CD8-positive, alpha-beta memory T cell (primary cell): ENCODE measurements at places on chromosomes 3 and 15.

- no peak for DNase-seq
These were observed 134.1 kb downstream of the ISL2 start for GRCh38 chr15:76470691-76471090.

GRCh38 chr3:112569265-112569664, 7.4 kb downstream of the SLC35A5 start:
- DNase-seq = no peak

DNA sequence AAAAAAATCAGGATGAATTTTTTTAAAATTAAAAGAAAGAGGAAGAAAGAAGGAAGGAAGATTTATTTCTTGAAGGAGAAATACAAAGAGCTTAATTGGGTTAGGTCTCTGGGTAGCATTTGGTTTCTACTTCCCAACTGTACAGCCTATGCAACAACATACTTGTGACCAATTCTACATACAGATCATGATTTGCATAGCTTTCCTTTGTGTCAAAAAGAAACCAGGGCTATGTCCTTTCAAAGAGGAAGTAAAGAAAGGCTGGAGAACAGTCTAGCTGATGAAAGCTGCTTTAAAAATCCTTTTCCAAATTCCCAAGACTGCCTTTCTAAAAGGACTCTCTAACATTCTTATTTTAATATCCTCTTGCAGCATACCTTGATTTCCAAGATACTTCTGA, 6.1 kb upstream of the HGD start:
- no peak for DNase-seq

DNA sequence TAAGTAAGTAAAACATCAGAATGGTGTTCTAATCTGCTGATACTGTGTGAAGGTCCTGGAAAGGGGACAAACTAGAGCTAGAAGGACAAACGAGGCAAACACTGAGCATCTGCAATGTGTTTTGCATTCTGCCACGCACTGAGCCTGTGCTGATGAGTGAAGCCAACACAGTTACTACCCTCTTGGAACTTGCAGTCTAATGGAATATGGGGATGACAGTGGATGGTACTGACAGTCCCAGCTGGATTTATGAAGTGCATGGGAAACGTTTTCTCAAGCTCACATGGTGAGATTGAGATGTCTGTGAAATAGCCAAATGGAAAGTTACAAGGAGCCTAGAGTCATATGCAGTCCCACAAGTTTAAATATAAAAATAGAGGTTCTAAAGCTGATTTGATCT, 86.6 kb downstream of the FOXB1 start:
- no peak for DNase-seq

DNA sequence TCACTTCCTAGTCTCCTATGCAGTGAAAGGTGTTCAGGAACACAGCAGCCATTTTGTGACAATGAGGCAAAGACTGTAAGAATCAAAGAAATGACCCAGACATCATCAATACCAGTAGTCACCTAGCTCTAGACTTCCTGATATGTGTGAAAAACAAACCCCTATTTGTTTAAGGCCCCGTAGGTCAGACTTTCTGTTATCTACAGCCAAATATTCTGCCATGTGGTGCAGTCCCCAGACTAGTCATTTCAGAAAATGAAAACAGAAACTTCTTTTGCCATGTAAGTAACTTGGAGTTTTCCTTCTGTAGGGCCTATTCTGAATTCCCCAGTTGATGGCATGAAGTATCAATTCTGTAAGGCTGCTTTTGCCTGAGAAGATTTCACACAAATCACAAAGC, 181.7 kb upstream of the SNTN start:
- DNase-seq = no peak

- no peak for DNase-seq
These were observed 50.0 kb downstream of the CTNNB1 start for GRCh38 chr3:41249318-41249717.
